ENCODE measurements at places on chromosomes 3 and 15. TPM values are rescaled to one million over a fixed set of nuclear protein-coding genes. Genes with fewer than 3 reads are reported as not detected.

Gene MME
- not detected for total RNA-seq

Gene CHRNA7
- 3.1 TPM for total RNA-seq

Gene PLCB2
- 0.55 TPM for total RNA-seq

Gene OCA2
- 0.11 TPM for total RNA-seq

Gene TGM5
- not detected for total RNA-seq

Data from A549 treated with ZK216348 at 1 μM for 4 hours (cell line).